ENCODE measurements at places on chromosomes 11 and 22. TPM values are rescaled to one million over a fixed set of nuclear protein-coding genes. Genes with fewer than 3 reads are reported as not detected.
A peak's percentile ranks its signal among the peaks of the same experiment; 100 is the strongest.

GRCh38 chr11:119026970-119027369, 3.7 kb downstream of the SLC37A4 start:
- H3K4me3 ChIP-seq: no peak overlapping the region
- peaks cover 5% of the 10 kb centered on the region for H3K36me3 ChIP-seq
- H3K27ac ChIP-seq: no peak overlapping the region

DNA sequence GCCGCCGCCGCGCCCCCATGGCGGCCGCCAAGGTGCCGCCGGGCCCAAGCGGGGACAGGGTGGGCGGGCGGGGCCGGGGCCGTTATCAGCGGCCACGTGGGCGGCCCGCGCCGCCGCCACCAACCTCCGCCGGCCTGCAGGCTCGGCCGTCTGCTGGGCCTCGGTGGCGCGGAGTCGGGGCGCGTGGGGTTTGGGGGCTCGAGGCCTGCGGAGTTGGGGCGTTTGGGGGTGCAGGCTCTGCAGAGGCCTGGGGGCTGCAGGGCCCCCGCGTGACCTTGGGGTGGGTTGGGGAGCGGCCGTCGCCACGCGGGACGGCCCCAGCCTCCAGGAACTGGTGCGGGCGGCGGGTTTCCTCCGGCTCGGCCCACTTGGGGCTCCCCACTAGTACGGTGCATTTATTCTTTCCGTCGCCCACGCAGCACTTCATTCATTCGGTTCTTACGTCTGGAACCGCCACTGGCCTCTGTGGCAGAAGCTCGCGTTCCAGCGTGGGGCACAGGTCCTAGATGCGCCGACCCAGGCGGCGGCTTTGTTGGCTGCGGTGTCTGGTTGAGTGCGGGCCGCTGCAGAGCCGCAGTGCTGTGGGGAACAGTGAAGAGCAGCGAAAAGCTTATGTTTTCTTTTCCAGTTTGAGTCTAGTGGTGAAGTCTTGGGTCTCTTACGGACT, 740 bp upstream of the TRMT2A start:
- H3K27ac ChIP-seq: peak overlapping the region; percentile 87
- H3K36me3 ChIP-seq: peaks cover 67% of the 10 kb centered on the region
- DNase-seq: no peak
- peaks cover 24% of the 10 kb centered on the region for H3K4me1 ChIP-seq

- H3K36me3 ChIP-seq: no peaks in the 10 kb centered on the region
- H3K4me1 ChIP-seq: no peaks in the 10 kb centered on the region
- no peaks in the 10 kb centered on the region for H3K27me3 ChIP-seq
- H3K27ac ChIP-seq: no peak overlapping the region
- DNase-seq: no peak
These were observed 9.9 kb upstream of the OR8D2 start for GRCh38 chr11:124329787-124330478.

DNA sequence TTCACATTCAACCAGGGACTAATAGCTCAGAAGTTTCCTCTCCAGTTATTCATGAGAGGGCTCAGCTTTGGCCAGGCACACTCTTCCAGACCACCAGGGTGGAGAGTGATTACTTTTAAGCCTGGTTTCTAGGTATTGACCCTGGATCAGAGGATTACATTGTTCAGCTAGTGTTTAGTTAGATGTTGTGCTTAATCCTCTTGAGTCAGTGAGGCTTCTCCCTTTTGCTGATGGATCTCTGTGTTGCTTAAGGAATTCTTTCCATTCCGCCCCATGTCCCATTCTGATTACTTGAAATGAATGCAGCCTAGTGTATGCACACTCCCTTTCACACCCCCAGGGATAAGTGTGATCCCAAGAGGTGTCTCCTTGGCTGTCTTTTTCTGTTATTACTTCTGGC, 271.7 kb upstream of the ANO5 start:
- no peak overlapping the region for H3K27ac ChIP-seq
- H3K4me1 ChIP-seq: no peaks in the 10 kb centered on the region
- H3K4me3 ChIP-seq: no peak overlapping the region
- H3K36me3 ChIP-seq: no peaks in the 10 kb centered on the region

GRCh38 chr11:12792018-12792417, 117.8 kb downstream of the TEAD1 start:
- H3K4me3 ChIP-seq: no peak overlapping the region
- H3K36me3 ChIP-seq: no peaks in the 10 kb centered on the region
- no peaks in the 10 kb centered on the region for H3K4me1 ChIP-seq
- no peak for DNase-seq

ZNF202 gene
- 8.4 TPM for total RNA-seq

SEPTIN5 gene
- total RNA-seq: 21.0 TPM

DNA sequence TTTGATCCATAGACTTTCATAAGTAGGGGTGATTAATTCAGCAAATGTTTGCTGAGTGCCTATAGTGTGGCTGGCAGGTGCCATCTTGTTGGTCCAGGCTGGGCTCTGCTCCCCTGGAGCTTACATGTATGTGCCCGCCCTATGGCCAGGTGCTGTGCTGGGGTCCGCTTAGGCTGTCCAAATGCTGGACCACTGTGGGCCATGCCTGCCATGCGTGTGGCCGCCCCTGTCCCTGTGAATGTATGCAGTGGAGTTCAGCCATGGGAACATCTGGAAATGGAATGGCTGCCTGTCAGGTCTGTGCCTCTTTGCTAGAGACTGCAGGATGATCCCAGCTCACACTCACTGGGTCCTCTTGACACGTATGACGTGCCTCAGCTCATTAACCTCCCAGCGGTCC, 594.6 kb downstream of the TBC1D22A start:
- no peaks in the 10 kb centered on the region for H3K4me1 ChIP-seq
- peak; percentile 5 for DNase-seq
- H3K36me3 ChIP-seq: no peaks in the 10 kb centered on the region
- no peak overlapping the region for H3K27ac ChIP-seq

PDGFD gene
- 2.7 TPM for total RNA-seq

GRCh38 chr11:31967404-31968130, 123.3 kb upstream of the RCN1 start:
- H3K36me3 ChIP-seq: no peaks in the 10 kb centered on the region
- no peak overlapping the region for H3K27ac ChIP-seq
- DNase-seq: no peak
- no peak overlapping the region for H3K4me3 ChIP-seq

- no peaks in the 10 kb centered on the region for H3K36me3 ChIP-seq
- H3K4me1 ChIP-seq: peaks cover 11% of the 10 kb centered on the region
- no peak overlapping the region for H3K4me3 ChIP-seq
- H3K27ac ChIP-seq: no peak overlapping the region
- DNase-seq: no peak
These were observed 88.3 kb downstream of the NAV2 start for GRCh38 chr11:19800714-19801519.

PTGDR2 gene
- 0.49 TPM for total RNA-seq

DNA sequence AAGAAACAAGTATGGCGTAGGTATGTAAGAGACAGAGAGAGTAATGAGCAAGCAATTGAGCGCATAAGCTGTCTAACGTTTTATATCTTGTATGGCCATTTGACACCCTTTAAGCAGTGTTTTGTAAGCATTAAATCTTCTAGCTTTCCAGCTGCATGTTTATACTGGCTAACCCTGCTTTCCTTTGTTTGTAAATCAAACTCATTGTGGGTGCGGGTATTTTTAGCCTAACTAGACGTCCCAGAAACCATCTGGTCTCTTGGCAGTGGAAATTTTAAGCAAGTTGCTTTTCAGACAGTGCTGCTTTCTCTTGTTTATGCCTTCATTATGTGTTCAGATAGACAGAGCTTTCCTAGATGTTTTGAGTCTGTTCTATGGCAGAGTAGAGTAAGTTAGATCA, 73.5 kb downstream of the RNF169 start:
- H3K4me1 ChIP-seq: peaks cover 22% of the 10 kb centered on the region
- no peaks in the 10 kb centered on the region for H3K27me3 ChIP-seq
- peaks cover 3% of the 10 kb centered on the region for H3K36me3 ChIP-seq
- peak overlapping the region; percentile 35 for H3K27ac ChIP-seq
- no peak for DNase-seq

DNA sequence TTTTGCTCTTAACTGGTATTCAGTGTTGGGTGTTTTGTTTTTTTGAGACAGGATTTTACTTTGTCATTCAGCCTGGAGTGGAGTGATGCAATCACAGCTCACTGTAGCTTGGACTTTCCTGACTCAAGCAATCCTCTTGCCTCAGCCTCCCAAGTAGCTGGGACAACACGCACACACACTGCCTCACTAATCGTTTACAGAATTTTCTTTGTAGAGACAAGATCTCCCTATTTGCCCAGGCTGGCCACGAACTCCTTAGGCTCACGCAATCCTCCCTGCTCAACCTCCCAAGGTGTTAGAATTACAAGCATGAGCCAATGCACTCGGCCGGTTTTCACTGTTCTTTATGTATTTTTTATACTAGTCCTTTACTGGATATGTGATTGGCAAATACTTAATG, 51.0 kb upstream of the IGLL5 start:
- H3K36me3 ChIP-seq: no peaks in the 10 kb centered on the region
- no peak overlapping the region for H3K27ac ChIP-seq
- H3K4me3 ChIP-seq: no peak overlapping the region
- no peaks in the 10 kb centered on the region for H3K4me1 ChIP-seq

CCDC88B gene
- total RNA-seq: 40.4 TPM

- H3K27ac ChIP-seq: peak overlapping the region; percentile 93
- peaks cover 7% of the 10 kb centered on the region for H3K36me3 ChIP-seq
- peaks cover 16% of the 10 kb centered on the region for H3K4me1 ChIP-seq
- H3K4me3 ChIP-seq: peak overlapping the region; percentile 92
- H3K27me3 ChIP-seq: no peaks in the 10 kb centered on the region
These were observed 1.2 kb downstream of the TSPO start for GRCh38 chr22:43152357-43153071.

Measured in upper lobe of left lung (tissue), 6 donors.